Effector CD4-positive, alpha-beta T cell (primary cell): ENCODE measurements at places on chromosomes 11 and 22.

- no peak for DNase-seq
Measured at GRCh38 chr11:94595076-94595475, 27.9 kb downstream of the PIWIL4 start.

- no peak for DNase-seq
Measured at GRCh38 chr11:84117394-84117793, 831.2 kb upstream of the CCDC90B start.

- DNase-seq, result no peak
Measured at GRCh38 chr11:105781807-105782206, 171.9 kb downstream of the GRIA4 start.

GRCh38 chr22:45672564-45673481 lies 1.2 kb downstream of the ATXN10 start:
- DNase-seq, result no peak

GRCh38 chr11:441418-442274 lies at the start of gene ANO9:
Gene ANO9, minus strand, starts transcription at chr11:442011. Its CDS starts 85 bp downstream, at chr11:441926.
- peak; percentile 52 for DNase-seq
